ENCODE measurements at places on chromosomes 3 and 15.

DNA sequence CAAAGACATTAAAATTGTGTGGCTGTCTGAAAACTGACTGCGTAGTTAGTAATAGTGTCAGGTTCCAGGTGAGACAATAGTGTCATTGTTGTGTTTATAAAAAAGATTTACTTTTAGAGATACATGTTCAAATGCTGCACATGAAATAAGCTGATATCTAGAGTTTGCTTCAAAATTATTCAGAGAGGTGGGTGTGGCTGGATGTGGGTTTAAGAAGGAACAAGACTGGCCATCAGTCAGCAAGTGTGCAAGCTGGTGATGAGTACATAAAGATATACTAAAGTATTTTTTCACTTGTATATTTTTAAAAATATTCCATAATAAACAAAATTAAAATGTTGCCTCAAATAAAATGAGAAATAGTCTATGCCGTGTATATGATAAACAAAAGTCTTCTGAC is 190.6 kb downstream of the ARRDC4 start:
- DNase-seq: no peak

- DNase-seq: no peak
Measured at GRCh38 chr3:121595765-121596406, 2.7 kb downstream of the FBXO40 start.

- DNase-seq: no peak
Measured at GRCh38 chr3:142003291-142003690, 126.8 kb downstream of the ATP1B3 start.

DNA sequence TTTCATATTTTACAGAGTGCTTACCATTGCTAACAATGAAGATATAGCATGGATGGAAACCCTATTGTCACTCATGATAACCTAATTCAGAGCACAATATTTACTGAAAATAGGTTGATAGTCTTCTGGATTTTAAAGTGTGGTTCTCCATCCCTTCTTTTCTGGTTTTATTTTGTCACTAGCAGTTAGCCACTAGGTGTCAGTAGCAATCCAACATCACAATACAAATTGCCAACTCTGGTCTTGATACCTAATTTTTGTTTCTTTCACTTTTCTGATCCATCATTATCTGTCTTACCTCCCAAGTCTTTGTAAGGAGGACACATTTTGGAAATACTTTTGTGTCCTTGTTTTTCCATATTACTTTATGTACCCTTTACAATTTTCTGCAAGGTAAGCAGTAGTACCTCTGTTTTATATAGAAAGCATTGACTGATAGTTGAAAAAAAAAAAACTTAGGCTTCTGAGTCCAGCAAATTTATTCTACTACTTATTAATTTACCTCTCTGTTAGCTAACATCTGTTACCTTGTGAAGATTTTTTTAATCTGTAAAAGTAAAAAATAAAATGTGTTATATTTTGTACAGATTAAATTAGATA is 28.3 kb upstream of the CRYBG3 start:
- no peak for DNase-seq

DNA sequence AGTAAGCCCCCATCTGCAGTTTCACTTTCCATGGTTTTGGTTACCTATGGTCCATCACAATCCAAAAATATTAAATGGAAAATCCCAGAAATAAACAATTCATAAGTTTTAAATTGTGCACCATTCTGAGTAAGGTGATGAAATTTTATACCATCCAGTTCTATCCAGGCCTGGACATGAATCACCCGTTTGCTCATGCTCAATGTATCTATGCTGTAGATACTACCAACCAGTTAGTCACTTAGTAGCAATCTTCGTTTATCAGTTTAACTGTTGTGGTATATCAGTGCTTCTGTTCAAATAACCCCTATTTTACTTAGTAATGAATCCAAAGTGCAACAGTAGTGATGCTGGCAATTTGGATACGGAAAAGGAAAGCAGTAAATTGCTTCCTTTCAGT is 381.9 kb upstream of the AGTR1 start:
- no peak for DNase-seq

DNA sequence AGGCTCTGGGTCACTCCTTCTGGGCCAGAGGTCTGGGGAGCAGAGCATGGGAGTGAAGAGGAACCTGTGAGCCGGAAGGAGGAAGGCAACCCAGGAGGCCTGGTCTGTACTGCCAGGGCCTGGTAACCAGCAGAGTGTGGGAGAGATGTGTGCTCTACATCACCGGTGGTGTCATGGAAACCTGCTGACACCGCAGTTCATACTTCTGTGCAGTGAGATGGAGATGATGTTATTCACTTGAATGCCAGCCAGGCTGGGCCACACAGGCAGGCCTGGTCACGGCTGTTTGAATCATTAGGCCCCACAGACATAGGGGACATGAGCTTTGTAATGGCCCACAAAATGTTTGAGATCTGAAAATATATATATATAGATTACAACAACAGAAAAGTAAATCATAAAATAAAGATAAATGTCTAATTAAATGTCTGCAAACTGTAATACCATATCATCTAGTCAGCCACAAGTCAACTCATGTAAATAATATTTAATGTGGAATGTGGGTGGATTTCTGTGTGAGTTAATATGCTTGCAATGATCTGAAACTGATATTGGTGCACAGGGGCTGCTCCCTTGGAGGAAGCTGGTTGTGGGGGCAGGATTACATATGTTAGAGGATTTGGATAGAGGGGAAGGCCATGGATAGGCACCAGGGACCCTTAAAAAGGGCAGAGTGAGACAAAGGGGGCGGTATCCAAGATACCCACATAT is 108.5 kb upstream of the PFN2 start:
- DNase-seq: no peak

DNA sequence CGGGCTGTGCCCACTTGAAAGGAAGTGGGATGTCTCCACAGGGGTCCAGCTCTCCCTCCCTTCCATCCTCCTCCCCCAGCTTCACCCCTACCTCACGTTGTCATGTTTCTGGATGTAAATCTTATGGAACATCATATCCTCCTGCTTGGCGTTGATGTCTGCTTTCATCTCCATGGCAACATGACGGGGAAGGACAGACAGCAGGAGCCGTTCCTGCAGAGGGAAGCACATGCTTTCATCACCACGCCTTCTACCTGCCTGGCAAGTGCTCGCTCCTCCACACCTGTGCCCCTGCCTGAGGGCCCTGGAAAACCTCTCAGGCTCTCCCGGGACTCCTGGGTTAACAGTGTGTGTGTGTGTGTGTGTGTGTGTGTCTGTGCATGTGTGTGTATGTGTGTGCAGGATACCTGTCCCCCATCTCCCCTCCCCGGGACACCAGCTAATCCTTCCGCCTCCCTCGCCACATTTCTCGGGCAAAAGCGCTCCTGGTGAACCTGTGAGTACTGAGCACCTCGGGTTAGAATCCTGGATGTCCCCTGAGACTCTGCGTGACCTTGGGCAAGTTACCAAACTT is 101.1 kb downstream of the ADCY5 start:
- DNase-seq: no peak

- no peak for DNase-seq
Measured at GRCh38 chr15:66145726-66146182, 107.8 kb downstream of the MEGF11 start.

- no peak for DNase-seq
Measured at GRCh38 chr3:76724706-76725105, 315.2 kb upstream of the ROBO2 start.

DNA sequence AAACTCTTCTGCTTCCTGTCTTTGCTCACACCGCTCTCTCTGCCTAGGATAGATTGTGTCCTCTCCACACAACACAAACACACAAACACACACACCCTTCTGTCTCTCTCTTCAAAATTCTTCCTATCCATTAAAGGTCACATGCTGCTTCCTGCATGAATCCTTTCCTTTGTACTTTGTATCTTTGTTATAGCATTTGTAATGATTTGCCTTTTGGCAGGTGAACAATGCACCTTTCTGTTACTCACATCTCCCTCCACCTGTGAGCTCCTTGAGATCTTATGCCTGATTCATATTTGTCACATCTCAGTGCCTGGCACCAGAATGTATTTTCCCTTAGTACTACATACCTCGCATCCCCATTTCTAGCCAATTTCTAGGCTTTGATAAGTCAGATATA is 251.4 kb upstream of the UMPS start:
- DNase-seq: no peak

DNA sequence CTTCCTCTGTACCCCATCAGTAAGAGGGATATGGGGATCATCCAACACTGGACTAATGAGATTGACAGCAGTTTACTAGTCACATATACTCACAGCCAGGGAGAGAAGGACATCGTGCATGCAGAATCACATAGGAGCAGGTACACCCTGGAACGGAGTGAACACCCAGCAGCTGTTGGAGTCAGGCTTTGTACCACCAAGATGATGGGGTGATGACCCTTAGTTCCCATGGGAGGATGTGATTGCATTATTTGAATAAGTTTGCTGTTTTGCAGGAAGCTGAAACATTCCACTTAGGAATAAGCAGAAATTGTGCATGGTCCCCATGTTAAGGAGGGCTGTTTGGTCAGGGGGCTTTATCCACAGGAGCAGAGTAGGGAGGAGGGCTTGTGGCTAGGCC is 482.7 kb upstream of the PDZRN3 start:
- DNase-seq: no peak

DNA sequence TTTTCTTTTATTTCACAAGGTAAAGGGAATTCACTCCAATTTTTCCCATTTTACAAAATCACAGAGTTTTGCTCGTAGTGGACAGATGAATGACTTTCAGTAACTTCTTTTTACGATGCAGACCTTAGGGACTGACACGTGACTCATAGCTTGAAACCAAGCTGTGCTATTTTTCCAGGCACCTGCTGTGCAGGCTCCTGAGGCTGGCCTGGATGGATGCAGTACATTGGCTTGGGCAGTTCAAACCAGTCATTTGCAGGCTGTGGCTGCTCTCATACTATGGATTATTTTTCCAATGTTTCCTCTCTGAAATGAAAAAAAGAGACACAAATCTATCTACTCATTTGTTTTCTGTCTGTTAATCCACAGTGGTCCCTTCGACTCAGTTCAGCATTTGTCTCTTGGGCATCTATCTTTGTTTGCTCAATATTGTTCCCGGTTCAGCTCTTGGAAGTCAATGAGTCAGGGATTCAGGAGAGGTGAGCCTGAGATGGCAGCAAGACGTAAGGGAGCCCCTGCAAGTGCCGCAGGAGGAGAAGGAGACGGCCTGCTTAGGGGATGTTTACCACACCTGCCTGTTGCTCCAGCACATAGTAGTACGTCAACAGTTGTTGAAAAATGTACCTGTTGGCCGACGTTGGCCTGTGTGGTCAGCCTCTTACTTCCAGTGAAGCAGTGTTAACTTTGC is 92.8 kb downstream of the SV2B start:
- no peak for DNase-seq

- DNase-seq: peak; percentile 29
Measured at GRCh38 chr3:196502775-196503195, 783 bp downstream of the RNF168 start.

GRCh38 chr15:59998305-59998949 is 5.7 kb upstream of the FOXB1 start:
- no peak for DNase-seq

DNA sequence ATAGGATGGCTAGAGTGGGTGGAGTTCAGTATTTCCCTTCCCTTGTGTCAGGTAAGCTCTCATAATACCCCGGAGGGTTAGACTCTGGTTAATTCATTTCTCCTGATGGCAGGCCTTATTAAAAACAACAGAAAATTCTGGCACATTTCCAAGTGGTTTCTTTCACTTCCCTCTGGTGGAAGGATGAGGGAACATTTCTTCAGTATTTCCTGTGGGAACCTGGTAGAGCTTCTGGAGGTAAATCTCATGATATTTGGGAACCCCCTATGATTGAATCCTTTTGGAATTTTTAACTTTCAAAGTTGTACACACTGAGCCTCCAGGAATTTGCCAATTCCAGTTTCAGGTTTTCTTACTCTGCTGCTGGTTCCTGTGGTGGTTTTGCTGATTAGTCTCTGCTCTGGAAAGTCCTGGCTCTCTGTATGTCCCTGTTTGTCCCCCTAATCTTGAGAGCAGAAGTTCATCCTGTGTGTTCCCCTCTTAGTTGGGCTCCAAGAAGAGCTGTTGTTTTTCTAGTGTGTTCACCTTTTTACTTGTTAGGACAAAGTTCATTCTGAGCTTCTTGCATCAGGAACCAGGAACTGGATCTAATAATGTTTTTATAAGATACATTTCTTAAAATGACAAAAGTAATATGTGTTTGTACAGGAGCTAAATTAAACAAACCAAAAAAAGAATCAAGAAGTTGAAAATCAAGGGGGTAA is 12.1 kb downstream of the CHRNA7 start:
- no peak for DNase-seq

DNA sequence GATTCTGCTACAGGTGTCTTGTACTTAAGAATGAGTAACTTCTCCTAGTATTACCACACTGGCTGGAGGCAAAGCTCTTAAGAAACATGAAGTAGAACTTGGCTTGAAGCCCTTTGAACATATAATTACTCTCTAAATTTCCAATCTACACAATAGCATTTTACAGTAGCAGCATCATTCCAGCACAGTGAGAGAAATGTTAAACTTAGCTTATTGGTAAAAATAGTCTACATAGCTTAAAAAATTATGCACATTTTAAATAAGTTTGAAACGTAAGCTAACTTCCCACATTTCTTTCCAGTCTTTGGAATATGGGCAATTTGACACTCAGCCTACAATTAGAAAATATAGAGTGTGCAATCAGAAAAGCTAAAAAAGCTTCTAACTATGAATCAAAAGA is 32.8 kb upstream of the TOP2B start:
- no peak for DNase-seq

- DNase-seq: no peak
Measured at GRCh38 chr3:108022256-108023150, 68.3 kb downstream of the CD47 start.

GRCh38 chr3:140994316-140994715 is 52.7 kb downstream of the SLC25A36 start:
- DNase-seq: no peak

DNA sequence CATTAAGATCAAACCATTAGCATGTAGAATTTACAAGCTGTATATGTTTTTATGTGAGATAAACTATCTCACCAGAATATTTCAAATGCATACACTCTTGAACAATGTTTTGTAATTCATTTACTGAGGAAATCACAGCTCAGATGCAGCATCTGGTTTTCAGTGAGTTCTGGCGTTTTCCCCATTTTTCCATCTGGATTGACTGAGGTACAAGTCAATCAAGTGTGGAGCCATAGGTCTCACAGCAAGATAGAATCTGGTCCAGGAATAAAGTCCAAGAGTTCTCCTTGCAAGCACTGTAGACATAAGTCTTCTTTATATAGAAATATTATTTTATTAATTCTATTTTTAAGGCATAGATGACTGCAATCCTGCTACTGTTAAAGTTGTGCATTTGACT is 219.3 kb downstream of the ZBBX start:
- DNase-seq: no peak

DNA sequence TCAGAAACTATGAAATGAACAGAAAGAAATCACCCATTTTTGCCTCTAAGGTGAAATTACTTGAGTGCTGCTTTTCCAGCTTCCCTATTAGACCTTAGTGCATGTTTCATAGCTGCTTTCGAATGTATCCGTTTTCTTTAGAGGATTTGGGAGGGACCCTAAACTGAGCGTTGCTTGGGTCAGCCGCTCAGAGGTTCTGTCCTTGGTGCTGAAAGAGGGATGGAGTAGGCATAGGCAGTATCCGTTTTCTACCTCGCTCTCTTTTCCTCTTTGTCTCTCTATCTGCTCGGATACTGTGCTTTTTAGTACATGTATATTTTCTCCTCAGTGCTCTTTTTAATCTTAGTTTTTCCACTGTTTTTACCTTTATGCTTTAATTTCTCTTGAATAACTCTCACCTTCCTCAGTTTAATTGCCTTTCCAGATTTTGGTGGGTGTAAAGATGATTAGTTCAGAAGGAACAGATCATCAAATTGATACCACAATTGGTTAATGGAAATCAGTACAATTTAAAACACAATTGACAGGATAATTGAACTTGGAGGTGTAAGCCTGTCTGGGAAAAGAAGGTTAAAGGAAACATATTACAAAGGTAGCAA is at the start of gene DRD3:
TSS of gene DRD3 (minus strand) at position 283 of the 599 bp plus-strand sequence. CDS start 7,060 bp downstream, outside the sequence.
- DNase-seq: no peak

Measured in stimulated activated CD4-positive, alpha-beta T cell treated with anti-CD3 and anti-CD28 coated beads, Interleukin-1b, Interleukin-23, amount 100 ng/mL, for 1 hour (primary cell).